Kidney (tissue), 22 donors: ENCODE measurements at places on chromosomes 6 and 20.
A peak's percentile ranks its signal among the peaks of the same experiment; 100 is the strongest.

GRCh38 chr6:62367601-62368000 is 81.6 kb upstream of the KHDRBS2 start:
- DNase-seq = no peak

DNA sequence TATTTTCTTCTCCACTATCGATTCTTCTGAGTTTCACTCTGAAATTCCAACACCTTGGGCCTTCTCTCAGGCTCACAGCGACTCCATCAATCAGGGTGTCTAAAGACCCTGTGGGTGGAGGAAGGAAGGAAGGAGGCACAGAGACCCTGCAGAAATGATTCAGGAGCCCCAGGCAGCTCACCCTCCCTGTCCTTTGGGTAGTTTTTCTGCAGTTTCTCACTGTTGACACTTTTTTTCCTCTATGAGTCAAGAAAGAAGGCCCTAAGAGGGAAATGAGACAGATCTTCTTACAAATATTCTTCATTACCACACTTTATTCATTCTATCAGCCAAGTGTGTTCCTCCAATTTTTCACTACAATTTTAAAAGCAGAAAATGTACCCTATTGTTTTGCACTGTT is 34.2 kb upstream of the TBXT start:
- DNase-seq = no peak

- DNase-seq = peak; percentile 67
These were observed 149.7 kb downstream of the TFAP2C start for GRCh38 chr20:56778765-56779195.

DNA sequence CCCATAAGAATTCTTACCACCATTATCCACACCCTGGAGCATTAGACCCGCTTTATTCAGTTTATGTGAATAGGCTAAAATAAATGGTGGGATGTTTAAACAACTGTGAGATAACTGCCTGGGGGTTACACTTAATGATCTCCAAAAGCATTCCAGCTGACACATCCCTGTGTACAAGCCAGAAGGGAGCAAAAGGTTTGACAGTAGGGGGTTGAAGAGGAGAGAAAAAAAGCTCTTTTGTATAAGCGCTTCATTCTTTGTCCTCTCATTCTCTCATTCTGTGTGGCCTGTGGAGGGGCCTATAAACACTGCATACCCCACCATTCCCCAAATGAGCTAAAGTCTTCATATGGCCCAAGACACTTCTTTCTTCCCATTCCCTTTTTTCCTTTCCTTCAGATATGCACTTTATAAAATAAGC is 30.8 kb upstream of the COL21A1 start:
- no peak for DNase-seq

GRCh38 chr6:44561060-44561623 is 173.6 kb downstream of the CDC5L start:
- DNase-seq = peak; percentile 62

GRCh38 chr6:6392214-6393068 is 72.0 kb upstream of the F13A1 start:
- no peak for DNase-seq

- no peak for DNase-seq
These were observed 63.8 kb upstream of the TINAG start for GRCh38 chr6:54244430-54244829.

DNA sequence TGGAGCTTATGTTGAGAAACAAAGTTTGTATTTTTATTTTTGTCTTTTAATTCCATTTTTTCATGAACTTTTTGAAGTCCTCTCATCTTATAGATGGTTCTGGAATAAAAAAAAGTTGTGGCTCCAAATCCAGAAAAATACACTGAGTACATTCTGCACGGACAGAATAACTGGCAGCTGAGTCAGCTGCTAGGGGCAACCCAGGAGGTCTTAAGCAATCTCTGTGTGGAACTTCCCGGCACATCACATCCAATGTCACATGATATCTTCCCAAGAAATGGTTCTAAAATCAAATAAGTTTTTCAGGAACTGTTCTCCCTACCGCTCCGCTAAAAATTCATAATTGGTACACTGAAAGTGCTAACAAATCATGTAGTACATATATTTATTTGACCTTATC is 29.8 kb downstream of the SLC13A3 start:
- DNase-seq = no peak
